ENCODE measurements at places on chromosomes 1 and 21. TPM values are rescaled to one million over a fixed set of nuclear protein-coding genes. Genes with fewer than 3 reads are reported as not detected.

- no peak for DNase-seq
Observed at GRCh38 chr1:194347200-194347599, 1160.8 kb upstream of the B3GALT2 start.

The G0S2 gene
- total RNA-seq = 11.2 TPM

GRCh38 chr1:174008979-174009378 is 13.2 kb downstream of the RC3H1 start:
- no peak for DNase-seq

- DNase-seq = peak; percentile 41
Observed at GRCh38 chr1:208280681-208281450, 36.7 kb upstream of the PLXNA2 start.
